Cortex of kidney (tissue), 1 donor: ENCODE measurements at places on chromosomes 7 and 10.

GRCh38 chr10:79322616-79323543 lies 24.4 kb upstream of the PPIF start:
- DNase-seq: no peak

- no peak for DNase-seq
These were observed 274.3 kb upstream of the NEBL start for GRCh38 chr10:21171197-21171935.

- DNase-seq: no peak
These were observed 20.6 kb upstream of the WASL start for GRCh38 chr7:123769371-123769770.

- DNase-seq: no peak
These were observed 3.6 kb downstream of the INMT start for GRCh38 chr7:30755384-30756154.

- DNase-seq: no peak
These were observed 98.7 kb downstream of the CELF2 start for GRCh38 chr10:11116361-11116760.

GRCh38 chr7:143846692-143847091 lies 55.3 kb downstream of the TCAF1 start:
- DNase-seq: no peak

DNA sequence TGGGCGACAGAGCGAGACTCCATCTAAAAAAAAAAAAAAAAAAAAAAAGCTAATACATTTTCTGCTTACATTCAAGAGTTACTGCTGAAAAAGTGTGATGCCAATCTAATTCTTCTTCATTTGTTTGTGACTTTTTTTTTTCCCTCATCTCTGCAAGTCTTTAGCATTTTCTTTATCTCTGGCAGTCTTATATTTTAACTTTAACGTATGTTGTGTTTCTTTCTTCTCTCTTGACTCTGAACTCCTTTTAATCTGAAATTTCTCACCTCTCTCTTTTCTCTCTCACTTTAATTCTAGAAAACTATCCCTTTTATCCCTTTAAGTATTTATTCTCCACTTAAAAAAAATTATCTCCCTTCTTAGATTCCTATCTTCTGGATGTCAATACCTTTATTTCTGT lies 146.5 kb downstream of the JMJD1C start:
- no peak for DNase-seq

DNA sequence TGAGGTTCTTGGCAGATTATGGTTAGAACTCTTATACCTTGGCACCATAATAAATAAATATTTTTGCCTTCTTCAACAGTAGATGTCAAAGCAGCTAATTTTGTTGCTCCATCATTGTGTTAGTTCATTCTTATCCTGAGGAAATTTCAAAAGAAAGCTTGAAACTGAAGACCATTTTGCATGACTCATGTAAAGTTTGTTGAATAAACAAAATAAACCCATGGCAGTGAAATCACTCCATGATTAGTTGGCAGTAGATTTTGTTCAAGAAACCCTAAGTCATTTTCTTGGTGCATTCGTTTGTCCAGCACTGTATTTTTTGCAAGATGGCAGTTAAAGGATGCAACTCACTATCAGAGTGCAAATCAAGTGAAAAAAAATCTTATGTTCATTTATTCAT lies 91.6 kb downstream of the HECW1 start:
- DNase-seq: no peak

DNA sequence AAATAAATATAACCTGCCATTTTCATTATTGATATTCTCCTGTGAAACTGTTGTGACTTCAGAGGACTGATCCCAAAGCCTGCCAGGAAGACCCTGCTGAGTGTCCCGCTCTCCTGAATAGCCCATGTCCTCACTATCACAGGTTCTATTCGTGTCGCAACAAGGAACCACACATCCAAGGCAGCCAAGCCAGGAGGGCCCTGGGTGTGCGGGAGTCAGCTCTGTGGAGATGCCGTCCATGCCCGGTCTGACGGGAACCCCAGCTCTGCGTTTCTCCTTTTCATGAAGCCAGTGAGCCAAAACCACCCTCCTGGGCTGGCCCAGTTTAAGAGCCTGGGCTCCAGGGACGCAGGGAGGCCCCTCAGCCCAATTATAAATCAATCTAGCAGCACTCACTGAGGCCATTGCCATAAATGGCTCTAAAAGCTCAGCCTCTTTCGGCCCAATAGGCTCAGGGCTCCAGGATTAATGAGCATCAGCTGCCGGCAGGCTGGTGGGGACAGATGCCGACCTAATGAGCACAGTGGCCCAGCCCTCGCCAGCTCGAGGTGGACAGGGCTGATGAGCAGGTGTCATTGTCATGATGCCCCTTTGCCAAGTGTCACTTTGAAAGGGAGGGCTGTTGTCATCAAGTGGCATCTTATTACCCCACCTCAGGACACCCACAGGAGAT lies 177.9 kb downstream of the PLXNA4 start:
- no peak for DNase-seq

DNA sequence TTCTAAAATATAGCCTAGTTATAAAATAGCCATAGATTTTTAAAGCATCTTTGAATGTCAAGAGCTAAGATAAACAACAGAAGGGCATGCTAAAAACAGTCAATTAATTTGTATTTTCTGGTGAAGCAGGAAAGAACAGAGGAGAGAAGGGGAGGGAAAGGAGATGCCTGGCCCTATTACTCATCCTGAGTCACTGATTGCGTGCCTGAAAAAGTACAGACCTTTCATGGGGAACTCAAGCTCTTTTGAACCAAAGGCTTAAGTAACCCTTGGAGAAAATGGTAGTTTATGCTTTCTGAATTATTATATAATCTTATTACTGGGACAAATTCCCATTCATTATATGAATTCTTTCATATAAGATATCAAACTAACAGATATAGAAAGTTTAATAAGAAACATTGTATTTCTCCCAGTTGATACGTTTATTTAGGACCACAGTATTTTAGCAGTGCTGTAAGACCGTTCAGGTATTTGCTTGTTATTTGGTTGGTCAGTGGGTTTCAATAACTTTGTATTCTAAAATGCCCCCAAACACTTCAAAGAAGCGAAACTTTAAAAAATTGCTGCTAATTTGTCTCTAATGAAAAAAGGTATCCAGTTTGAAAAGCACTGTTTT lies 151.3 kb downstream of the HGF start:
- DNase-seq: no peak

DNA sequence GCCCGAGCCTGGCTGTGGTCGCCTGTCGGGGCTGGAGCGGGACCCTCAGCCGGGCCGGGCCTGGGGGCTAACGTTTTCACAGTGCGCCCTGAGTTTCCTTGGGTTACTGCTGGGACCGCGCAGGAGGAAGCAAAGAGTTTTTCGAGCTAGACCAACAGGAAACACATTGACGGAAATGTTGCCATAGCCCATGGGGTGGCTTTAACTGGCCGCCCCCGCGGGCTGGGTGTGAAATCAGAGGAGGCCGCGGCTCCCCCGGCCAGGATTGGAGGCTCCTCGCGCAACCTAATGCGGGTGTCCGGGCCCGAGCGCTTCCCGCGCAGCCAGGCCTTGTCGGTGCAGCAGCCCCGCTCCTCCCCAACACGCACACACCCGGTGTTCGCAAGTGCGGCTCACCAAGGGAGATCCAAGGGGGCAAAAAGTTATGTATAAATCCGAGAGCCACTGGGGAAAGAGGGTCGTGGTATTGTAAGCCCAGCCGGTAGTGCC lies 1.9 kb downstream of the HHEX start:
- DNase-seq: no peak

DNA sequence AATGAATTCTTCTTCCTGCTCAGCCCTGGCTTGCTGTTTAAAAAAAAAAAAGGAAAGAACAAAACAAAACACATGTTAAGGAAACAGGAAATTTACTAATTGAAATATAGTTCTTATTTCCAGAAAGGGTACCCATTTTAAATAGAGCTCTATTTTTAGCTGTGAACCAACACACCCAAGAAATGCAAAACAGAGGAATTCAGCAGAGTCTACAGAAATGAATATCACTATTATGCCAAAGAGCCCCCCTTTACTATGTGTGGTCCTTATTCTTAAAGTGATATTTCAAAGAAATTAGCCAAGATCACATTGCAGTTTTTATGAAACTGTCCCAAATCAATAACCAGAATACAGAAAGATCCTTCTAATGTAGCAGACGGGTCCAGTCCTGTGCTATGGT lies 53.7 kb downstream of the CCDC6 start:
- no peak for DNase-seq

GRCh38 chr10:14219411-14219810 lies 111.3 kb downstream of the FRMD4A start:
- DNase-seq: no peak

- DNase-seq: no peak
These were observed 230.5 kb upstream of the AUTS2 start for GRCh38 chr7:69367780-69368179.

DNA sequence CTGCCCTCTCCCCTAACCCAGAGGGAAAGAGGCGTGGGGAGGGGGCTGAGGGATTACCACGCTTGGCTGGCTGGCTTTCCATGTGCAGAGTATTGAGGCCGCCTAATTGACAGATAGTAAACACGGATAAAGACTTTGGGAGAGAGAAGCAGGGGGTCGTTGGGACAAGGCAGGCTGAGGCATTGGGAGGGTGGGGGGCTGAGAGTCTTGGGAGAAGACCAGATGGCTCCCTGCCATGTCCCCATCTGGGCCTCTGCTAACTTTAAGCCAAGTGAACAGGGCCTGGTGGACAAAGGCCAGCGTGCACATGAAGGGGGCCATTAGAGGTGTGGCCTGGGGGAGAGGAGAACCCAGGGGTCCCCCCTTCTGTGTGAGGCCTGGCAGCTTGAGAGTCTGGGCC lies 55.4 kb upstream of the MXI1 start:
- no peak for DNase-seq

GRCh38 chr7:116630932-116631671 lies 40.9 kb upstream of the MET start:
- no peak for DNase-seq

DNA sequence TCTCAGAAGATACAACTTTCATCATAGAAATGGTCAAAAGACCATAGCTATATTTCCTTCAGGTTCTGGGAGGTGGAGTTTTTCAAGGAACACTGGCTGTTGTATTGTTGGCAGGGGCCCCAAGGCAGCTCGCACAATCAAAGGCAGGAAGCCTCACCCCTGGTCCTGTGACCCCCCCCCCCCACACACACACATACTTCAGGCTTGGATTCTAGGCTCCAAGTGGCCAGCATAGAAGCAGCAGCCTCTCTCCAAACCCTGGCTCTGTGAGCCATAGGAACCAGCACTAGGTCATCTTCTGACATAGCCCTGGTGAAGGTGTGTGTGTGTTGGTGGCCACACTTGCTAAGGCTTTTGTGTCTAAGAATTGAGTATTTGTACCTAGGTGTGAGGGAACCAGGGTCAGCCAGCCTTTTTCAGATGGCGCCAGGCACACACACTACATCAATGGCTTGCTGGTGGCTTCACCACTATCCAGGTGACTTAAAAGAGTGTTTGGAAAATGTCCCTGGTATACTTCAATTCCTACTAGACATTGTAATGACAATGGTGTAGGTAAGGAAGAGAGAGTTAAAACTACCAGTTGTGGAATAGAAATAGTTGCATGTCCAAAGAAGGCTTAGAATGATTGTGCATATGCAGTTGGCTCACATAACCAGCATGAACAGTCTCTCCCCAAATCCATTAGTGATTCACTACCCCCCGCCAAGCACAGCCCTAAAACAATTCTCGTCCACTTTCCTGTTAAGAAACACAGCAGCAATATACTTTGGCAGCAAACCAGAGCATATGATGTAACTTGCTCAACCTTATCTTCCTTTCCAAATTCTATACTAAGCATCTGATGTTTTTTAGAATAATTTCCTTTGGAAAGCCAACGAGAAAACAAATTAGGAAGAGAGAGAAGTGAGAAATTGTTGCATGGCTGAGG lies 91.3 kb downstream of the AVL9 start:
- DNase-seq: no peak

DNA sequence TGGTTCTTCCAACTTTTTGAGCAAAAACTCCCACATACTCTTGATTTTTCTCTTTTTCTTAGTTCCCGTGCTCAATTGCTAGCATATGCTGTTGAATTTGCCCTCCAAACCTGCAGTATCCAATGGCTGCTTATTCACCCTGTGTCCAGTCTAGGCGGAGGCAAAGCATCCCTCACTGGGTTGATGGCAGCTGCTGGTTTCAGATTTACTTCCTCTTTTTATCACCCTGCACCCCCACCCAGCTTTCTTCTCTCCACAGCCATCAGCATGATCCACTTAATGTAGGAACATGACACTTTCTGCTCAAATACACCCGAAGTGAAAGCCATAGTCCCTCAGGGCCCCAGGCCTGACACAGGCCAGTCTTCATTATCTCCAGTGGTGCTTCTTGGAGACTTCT lies 87.6 kb upstream of the ADARB2 start:
- DNase-seq: no peak

GRCh38 chr10:127687548-127687947 lies 49.4 kb upstream of the FOXI2 start:
- DNase-seq: no peak

- no peak for DNase-seq
These were observed 41.3 kb upstream of the TES start for GRCh38 chr7:116169060-116169459.

DNA sequence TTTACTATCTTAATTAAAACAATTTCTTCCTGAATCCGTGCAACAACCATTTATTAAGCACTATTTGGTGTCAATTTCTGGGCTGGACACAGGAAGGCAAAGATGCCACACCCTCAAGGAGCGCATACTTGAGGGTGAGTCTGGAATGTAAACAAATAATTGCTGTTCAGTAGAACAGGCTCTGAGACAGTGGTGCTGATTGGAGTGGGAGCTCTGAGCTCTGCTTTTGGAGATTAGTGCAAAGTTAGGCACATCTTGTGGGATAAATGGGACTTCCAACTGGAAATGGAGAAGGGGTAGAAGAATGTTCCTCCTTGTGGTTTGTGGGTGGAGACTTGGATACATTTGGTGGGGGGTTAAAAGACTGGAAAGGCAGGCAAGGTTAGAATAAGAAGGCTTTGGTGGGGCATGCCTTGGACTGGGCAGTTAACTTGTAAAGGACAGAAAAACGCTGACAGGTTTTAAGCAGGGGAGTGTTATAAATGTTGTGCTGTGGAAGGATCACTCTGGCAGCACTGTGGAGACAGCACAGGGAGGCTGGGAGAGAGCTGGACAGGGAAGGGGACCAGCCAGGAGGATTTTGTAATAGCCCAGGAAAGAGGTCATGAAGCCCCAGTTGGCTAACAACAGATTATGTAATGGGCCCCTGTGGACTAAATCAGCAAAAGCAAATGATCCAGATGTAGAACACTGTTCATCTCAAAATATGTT lies 80.7 kb downstream of the ZNF365 start:
- DNase-seq: no peak

GRCh38 chr10:4061441-4061951 lies 276.5 kb upstream of the KLF6 start:
- DNase-seq: no peak

GRCh38 chr10:126191192-126191591 lies 197.1 kb downstream of the ADAM12 start:
- no peak for DNase-seq

DNA sequence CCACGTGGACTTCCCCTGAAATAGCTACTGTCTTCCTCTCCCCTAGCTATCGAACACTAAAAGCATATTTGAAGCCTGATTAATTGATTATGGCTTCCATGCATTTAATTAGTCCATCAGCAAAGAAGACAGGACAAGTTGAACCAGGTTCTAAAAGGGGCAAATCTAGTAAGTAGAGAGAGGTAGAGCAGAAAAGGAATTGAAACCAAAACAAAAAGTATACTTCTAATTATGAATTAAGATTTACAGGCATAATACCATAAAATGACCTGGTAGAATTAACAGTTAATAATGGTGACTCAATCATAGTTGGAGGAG lies 393 bp upstream of the DNAJC1 start:
- no peak for DNase-seq

GRCh38 chr7:24619978-24620377 lies 46.7 kb downstream of the PALS2 start:
- DNase-seq: no peak

GRCh38 chr10:110574420-110574819 lies 6.9 kb downstream of the SMC3 start:
- no peak for DNase-seq
